NCI-H2029 treated with DMSO at 0.1 percent for 48 hours (cell line): ENCODE measurements at places on chromosomes 2 and 18.

- no peak for DNase-seq
Observed at GRCh38 chr2:15377202-15377601, 183.9 kb downstream of the NBAS start.

GRCh38 chr2:33929467-33929866 is 330.4 kb upstream of the FAM98A start:
- DNase-seq: no peak

DNA sequence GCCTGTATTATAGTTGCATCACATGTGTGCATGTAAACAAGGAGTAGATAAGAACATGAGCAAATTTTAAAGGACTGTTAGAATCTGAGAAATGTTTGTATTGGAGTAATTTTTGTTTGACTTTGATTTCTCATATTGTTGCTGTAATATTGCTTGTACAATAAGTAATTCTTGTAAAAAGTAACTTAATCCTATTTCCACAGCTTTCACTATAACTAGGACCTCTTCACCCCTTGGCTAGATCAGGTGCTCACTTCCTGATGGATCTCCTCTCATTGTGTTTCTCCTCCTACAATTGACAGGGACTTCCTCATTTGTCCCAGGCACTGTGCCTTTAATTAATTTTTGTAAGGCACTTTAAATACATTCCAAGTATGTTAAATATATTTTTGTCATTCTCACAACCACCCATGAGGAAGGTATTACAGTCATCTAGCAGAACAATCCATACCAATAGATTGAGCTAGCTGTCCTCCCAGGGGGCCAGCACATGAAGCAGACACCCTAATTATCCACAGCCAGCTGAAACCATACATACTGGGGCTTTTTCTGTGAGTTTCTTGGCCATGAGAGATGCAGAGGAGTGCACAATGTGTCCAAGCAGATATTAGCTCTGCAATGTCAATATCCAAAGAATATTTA is 359.5 kb upstream of the ACVR2A start:
- no peak for DNase-seq

GRCh38 chr2:108637304-108637669 is 82.0 kb upstream of the RANBP2 start:
- DNase-seq: no peak

- peak; percentile 88 for DNase-seq
Observed at GRCh38 chr2:133674433-133675331, 106.4 kb upstream of the NCKAP5 start.

DNA sequence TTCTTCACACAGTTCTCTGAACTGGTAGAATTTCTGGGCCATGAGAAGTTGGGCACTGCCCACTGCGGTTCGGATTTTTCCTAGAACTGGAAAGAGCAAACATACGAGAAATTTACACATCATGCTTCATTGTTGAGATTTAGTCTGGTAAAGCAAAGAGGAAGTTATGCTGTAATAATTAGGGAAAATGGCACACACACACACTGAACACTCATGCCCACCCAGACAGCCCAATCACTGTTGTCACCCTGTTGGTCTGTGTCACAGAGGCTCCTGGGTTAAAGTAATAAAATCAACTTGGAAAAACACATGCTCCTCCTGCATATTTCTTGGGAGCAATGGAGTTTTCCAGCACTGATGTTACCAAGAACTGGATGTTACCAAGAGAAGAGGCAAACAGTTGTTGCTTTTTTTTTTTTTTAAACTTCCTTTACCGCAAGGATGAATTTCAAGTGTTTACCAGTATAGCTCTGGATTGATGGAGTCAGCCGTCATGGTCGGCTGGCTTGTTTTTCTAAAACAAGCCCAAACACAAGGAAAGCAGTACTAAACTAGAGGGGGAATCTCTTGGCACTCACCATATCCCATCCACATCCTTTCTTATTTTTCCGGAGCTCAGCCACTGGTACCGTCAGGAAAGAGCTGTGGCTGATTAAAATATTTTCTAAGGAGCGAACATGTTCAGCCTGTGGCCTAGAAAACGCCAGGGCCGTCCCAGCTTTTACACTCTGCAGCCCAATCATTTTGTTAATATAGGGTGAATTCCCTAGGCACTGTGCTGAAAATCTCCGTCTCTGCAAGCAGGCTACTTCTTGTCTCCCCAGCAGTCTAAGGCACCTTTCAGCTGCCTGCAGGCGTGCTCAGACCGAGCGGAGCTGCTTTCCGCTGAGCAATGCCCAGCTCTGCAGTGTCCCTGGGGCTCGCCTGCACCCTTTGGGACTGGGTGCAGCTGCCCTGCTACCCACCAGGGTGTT is 58.9 kb downstream of the TGIF1 start:
- no peak for DNase-seq

DNA sequence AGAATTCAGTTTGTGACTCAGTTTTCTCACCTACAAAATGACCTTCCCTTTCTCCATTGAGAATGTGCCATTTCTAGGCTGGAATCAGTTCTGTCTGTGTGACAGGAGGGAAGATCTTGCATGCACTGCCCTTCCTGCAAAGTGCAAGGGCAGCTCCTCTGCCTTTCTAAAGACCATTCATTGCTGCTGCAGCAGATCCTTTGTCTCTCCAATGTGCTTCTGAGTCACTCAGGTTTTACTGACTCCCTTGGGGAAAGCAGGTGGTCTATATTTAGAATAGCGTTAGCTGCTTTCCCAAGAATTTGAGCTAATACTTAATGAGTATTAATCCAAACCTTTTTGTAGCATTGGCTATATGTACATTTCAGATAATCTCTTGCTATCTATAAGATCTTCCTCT is 62.5 kb downstream of the DAW1 start:
- DNase-seq: no peak

DNA sequence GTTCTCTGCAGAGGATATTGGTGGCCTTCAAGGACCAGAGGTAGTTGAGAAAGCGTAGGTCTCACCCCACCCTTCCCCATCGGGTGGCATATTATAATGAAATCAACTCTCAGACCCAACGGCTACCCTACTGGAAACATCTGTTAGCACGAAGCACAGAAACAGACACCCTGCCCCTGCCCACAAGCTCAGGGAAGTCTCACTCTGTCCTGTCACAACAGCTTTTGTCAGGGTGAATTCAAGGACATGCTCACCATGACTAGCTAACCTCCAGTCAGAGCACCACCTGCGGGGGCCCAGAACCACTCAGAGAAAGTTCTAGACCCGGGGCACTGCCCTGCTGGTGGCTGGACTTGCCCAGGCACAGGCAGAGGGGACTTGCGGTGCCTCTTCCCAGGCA is 3.5 kb upstream of the B3GNT7 start:
- DNase-seq: no peak

DNA sequence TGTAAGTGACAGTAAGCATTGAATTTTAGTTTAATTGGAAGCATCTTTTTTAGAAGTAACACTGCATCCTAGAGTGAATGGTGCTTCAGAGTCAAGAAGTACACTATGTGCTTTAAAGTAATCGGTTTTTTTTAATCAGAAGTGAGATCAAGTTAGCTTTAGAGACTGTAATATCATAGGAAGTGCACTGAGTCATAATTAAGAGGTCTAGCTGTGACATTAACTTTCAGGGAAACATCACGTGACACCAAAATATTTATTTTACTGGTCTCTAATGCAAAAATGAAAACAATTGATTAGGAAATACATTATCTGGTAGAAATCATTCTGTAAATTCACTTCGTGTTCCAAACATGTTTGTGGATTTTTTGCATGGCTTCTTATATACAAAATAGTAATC is 55.3 kb upstream of the KYNU start:
- no peak for DNase-seq

GRCh38 chr2:18900691-18901141 is 311.3 kb upstream of the NT5C1B start:
- no peak for DNase-seq

GRCh38 chr2:219331560-219332213 is 857 bp downstream of the RESP18 start:
- DNase-seq: no peak

GRCh38 chr2:241961454-241961853 is 91.9 kb downstream of the RTP5 start:
- no peak for DNase-seq

DNA sequence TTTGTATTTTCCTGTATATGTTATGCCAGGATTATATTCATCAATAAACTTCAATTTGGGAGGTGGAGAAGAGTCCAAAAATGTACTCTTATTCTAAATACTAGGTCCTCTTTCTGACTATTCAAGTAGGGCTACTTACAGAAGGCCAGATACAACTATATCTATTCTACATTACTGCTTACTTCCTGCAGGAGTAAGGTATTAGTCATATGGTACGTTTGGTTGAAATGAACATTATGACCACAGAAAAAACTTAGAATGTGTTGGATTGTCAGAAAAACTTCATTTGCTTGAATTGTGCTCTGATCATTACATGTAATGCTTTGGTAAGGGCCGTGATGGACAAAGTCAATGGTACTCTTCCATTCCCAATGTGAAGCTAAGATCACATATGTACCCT is 35.0 kb downstream of the STAT4 start:
- DNase-seq: no peak

DNA sequence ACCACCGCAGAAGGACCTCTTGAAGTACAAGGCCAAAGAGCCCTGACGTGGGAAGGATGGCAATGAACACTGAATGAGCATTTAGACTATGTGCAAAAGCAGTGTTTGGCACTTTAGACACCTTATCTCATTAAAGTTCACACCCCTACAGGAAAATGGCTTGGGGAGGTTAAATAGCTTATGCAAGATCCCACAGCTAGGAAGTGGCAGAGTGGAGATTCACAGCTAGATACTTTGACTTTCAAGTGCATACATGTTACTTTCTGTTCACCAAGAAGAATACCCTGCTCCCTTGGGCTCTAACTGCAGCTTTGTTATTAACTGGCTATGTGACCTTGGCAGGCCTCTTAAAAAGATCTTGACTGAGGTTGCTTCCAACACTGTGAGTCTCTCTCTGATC is 58.2 kb downstream of the ICOS start:
- no peak for DNase-seq

DNA sequence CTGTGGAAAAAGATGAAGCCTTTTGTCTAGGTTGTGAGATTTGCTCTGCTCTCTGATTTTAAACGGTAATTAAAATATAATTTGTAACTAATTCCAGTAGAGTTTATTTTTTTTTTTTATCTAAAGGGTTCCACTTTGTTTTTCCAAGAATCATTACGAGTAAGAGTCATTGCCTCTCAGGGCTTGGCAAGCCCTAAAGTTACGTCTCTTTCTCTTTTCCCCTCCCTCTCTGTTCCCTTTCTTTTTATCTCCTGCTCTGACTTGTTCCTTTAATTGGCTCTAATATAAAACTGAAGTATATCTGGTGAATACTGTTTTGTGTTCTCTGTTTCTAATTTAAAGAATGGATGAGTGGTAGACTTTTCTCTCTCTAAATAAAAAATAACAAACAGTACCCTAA is 75.8 kb downstream of the CALCRL start:
- DNase-seq: no peak

GRCh38 chr2:44535376-44535775 is 173.6 kb downstream of the CAMKMT start:
- no peak for DNase-seq

DNA sequence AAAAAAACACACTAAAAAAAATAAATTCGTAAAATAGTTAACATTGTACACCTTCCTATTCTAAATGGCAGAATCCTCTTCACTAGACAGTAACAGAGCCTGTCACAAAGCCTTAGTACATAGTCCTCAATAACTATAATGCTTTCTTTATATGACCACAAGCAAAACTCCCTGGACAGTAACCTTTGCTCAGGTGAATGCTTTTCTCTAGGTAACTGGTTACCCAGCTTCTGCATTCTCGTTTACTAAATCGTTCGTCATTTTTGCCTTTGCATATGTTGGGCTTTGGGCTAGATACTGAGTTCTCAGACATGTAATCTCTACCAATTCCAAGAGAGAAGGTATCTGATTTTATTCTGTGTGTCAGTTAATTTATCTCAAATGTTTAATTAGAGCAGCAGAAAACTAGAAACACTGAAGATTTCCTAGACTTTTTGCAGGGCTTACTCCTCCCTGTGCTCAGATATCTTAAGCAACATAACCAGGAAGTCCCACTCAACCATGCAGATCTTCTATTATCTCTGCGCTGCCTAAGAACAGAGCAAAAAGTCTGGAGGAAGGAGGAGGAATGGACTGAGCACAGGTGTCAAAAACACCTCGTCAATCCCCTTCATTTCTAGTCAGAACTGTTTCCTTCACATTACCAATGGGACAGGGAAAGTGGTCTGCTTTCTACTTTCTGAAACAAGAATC is 247.7 kb downstream of the SOCS6 start:
- DNase-seq: no peak

DNA sequence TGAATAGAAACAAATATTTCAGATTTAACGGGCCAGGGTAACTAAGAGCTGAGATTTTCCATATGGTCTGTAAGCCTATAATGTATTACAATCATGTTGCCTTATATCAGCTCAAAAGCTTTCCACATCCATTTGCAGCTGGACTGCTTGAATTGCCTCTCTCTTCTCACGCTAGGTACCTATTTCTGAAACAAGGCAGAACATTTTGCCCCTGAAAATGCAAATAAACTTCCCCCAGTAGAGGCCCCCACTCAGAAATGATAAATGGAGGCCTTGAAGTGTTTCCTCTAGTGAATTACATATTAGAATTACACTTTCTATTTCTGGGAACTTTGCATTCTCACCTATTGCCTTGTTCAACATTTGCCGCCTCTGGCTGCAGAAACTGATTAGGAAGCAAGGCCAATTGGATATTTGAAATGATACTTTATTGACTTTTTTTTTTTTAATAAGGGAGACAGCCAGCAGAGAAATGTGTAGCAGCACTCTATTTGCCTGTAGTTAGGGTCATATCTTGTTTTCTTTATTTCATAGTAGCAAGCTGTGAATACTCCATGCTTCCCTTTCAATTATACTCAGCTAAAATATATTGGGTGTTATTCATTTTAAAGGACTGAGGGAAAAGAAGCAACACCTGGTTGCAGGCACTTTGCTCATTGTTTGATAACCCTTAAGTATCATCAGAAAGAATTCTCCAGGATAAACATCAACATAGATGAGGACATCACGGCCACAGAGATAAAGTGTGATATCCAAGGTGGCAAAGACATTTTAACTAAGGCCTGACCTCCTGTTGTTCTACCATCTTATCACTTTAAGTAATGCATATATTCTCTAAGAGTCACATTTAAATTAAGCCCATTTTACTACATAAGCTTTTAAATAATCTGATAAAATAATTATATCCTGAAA is 505.5 kb downstream of the LRRTM4 start:
- DNase-seq: no peak

DNA sequence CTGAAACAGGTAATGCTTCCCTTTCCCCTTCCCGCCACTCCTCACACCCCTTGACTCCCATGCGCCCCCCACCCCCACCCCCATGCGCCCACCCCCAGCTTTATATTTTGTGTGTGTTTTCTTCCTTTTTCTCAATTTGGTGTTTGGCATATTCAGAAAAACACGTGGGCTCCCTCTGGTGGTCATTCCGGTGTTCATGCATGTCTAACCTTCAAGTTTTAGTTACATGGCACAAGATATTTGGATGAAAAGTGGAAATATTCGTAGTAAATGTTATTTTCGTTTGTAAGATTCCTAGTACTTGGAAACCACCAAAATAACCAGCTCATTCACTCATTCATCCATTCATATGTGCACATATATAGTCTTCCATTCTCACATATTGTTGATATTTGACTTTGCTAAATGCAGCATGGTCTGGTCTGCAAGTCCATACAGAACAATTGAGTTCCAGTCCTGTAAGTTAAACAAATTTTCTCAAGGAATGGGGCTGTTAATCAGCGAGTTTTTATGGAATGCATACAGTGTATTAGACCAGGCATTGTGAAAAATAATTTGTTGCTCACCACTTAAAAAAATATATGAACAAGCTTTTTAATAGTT is 143.6 kb upstream of the MAP3K20 start:
- peak; percentile 23 for DNase-seq

- DNase-seq: no peak
Observed at GRCh38 chr18:75574187-75574586, 146.7 kb upstream of the SMIM21 start.
